Smooth muscle cell of trachea (primary cell): ENCODE measurements at places on chromosomes 5 and 9. TPM values are rescaled to one million over a fixed set of nuclear protein-coding genes. Genes with fewer than 3 reads are reported as not detected.

Gene IFNA8
- total RNA-seq, result not detected in 2 replicates

Gene C9orf153
- 0.15 and 0.50 TPM in 2 replicates for total RNA-seq

Gene STPG3
- 0.66 TPM in 1 of 2 replicates, not detected in the other for total RNA-seq

Gene CDO1
- total RNA-seq, result 9.0 and 13.2 TPM in 2 replicates

Gene CCNO
- total RNA-seq, result 0.17 TPM in 1 of 2 replicates, not detected in the other

Gene SHISAL2B
- not detected in 2 replicates for total RNA-seq

Gene LRRC19
- total RNA-seq, result not detected in 2 replicates

Gene SPAG8
- total RNA-seq, result 0.99 and 1.5 TPM in 2 replicates

Gene FAM151B
- total RNA-seq, result 3.8 and 5.0 TPM in 2 replicates

Gene AJM1
- total RNA-seq, result 1.6 and 2.2 TPM in 2 replicates

Gene IFNE
- total RNA-seq, result 5.1 and 11.2 TPM in 2 replicates

Gene NIPAL4
- under 0.01 TPM in 1 of 2 replicates, not detected in the other for total RNA-seq

Gene BHMT
- 0.15 TPM in 1 of 2 replicates, not detected in the other for total RNA-seq

Gene DBH
- not detected in 2 replicates for total RNA-seq

Gene LHX6
- not detected in 2 replicates for total RNA-seq

Gene TMEM171
- 0.87 and 1.8 TPM in 2 replicates for total RNA-seq

Gene SPINK14
- total RNA-seq, result not detected in 2 replicates

Gene SH2D3C
- total RNA-seq, result 0.29 TPM in 1 of 2 replicates, not detected in the other

Gene C9orf40
- total RNA-seq, result 3.3 and 3.8 TPM in 2 replicates

Gene ZNF79
- 10.8 and 19.0 TPM in 2 replicates for total RNA-seq

Gene PCDHB8
- total RNA-seq, result 0.50 TPM in 1 of 2 replicates, not detected in the other

Gene PIGO
- 13.5 and 13.6 TPM in 2 replicates for total RNA-seq

Gene OMD
- 0.33 and 0.73 TPM in 2 replicates for total RNA-seq

Gene TXNDC8
- 1.9 TPM in 1 of 2 replicates, not detected in the other for total RNA-seq

Gene PHYKPL
- 35.5 and 58.2 TPM in 2 replicates for total RNA-seq

Gene KYAT1
- 9.1 and 13.7 TPM in 2 replicates for total RNA-seq

Gene AGXT2
- total RNA-seq, result 0.17 TPM in 1 of 2 replicates, not detected in the other

Gene RANBP6
- 25.0 and 37.4 TPM in 2 replicates for total RNA-seq

Gene RBM27
- 20.8 and 27.8 TPM in 2 replicates for total RNA-seq
